ENCODE measurements at places on chromosomes 4 and X.

- no peak for DNase-seq
Observed at GRCh38 chrX:14673764-14674163, 144.4 kb downstream of the GLRA2 start.

DNA sequence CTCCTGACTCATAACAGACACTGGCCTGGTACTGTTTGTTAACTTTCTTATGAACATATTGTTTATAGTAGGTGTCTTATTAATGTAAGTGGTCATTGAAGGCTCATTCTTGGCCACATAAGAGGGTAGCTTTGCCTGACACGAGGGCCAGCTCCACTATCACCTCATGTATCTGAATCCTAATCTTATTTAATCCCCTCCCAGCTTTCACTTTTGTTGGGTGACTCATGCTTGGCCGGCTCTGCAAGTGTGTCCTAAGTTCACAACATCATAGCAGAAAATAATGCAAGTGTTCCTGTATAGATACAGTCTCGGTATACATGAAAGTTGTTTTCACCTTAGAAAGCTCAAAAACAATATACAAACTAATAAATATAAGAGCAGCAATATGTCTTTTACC is 283.8 kb downstream of the IQCM start:
- no peak for DNase-seq

GRCh38 chr4:27005905-27006590 is 145.4 kb downstream of the STIM2 start:
- DNase-seq = no peak

DNA sequence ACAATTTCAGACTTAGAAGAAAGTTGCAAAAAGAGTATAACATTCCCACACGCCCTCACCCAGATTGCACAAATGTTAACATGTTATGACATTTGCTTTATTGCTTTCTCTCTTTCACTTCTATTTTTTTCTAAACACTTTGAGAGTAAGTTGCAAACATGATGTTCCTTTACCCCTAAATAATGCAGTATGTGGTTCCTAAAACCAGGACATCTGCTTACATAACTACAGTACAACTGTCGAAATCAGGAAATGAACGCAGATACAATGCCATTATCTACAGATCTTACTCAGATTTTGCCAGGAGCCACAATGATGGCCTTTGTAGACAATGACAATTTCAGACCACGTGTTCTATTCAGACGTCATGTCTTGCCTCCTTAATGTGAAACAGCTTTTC is 22.4 kb downstream of the SH3TC1 start:
- no peak for DNase-seq

- no peak for DNase-seq
Observed at GRCh38 chr4:17567271-17567670, 9.7 kb upstream of the LAP3 start.

- no peak for DNase-seq
Observed at GRCh38 chr4:57658188-57658587, 548.0 kb upstream of the IGFBP7 start.

DNA sequence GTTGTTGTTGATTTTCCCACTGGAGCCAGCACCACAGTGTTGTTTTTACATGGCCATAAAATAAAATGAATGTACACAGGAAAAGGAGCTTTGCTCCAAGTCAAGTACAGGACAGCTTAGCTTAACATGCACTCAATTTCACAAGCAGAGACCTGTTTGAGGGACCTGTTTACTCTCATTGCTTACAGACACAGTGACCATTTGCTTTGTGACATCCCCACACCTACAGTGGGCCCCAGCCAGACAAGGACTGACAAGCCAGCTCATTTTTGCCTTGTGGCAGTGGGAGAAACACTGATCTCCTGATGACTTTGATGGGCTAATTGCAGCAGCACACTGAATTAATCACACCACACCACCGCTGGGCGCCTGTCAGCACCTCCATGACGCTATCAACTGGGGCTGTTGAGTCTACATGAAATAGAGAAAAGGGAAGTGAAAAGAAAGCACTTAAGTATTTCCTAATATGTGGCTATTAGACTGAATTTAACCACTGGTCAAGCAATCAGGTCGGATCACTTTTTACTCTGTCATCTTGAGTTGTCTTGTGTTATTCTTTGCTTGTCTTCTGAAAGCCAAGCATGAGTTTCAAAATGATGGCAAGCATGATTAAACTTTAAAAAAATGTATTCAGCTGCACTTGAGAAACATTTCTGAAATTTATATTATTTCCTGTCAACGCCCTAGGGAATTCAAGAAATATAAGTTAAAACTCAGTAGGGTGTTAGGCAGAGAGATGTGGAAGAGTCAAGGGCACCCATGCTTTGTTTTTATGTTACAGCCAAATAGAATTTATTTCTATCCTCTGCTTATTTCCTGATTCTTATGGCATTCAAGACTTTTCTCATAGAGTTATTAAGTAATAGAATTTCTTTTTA is 557.7 kb downstream of the RAB28 start:
- no peak for DNase-seq

- DNase-seq = no peak
Observed at GRCh38 chr4:122674371-122674770, 53.5 kb upstream of the IL21 start.

GRCh38 chr4:52989865-52990264 is 127.7 kb downstream of the RASL11B start:
- no peak for DNase-seq

DNA sequence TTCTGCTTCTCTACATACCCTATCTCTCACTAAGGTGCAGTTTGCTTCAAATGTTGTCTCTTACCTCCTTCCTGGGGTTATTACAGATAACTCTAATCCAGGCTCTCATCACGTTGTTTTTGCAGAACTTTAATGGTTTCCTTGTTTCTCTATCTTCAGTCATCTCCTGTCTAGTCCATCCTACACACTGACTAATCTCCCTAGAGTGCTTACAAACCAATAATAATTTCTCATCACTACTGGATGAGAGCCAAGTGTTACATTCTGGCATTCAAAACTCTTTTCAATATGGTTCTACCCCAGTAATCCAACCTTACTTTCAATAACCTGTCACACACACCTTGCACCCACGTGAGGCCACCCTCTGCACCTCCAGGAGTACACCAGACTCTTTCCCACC is 86.1 kb downstream of the SYNPO2 start:
- no peak for DNase-seq

GRCh38 chrX:107738272-107738671 is 37.3 kb downstream of the TSC22D3 start:
- no peak for DNase-seq

DNA sequence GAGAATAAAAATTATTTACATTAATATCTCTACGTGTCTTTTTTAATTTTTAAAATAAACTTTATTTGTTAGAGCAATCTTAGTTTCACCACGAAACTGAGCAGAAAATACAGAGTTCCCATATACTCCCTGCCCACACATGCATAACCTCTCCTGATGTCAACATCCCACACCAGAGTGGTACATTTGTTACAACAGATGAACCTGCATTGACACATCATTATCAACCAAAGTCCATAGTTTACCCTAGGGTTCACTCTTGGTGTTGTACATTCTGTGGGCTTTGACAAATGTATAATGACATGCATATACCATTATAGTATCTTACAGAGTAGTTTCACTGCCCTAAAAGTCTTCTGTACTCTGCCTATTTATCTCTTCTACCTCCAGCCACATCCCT is 110.6 kb upstream of the OTUD4 start:
- DNase-seq = no peak

GRCh38 chr4:1512738-1513660 is 106.8 kb upstream of the NKX1-1 start:
- DNase-seq = no peak

- no peak for DNase-seq
Observed at GRCh38 chrX:111353793-111354192, 58.2 kb downstream of the DCX start.

- no peak for DNase-seq
Observed at GRCh38 chr4:36142504-36142903, 101.8 kb downstream of the ARAP2 start.

- no peak for DNase-seq
Observed at GRCh38 chr4:151195801-151196200, 81.2 kb upstream of the PRSS48 start.
